ENCODE measurements at places on chromosomes 3 and 15.

DNA sequence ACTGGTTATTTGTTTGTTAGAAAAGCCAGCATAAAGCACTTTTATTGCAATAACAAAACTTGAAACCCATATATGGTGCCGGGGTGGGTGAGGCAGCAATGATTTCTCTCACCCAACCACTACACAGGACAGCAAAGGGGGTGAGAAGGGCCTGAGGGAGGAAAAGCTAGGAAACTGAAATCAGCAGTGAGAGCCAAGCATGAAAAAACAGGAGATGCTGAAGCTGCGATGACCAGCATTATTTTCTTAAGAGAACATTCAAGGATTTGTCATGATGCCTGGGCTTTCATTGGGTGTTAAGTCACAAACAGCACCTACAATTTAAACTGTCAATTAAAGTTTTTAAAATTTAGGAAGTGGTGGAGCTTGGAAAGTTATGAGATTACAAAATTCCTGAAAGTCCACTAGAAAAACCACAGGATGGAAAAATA, 11.9 kb upstream of the TM4SF4 start:
- DNase-seq: no peak

- DNase-seq: no peak
These were observed 255.7 kb upstream of the GRM7 start for GRCh38 chr3:6605227-6605626.

- no peak for DNase-seq
These were observed 263.8 kb upstream of the ATP10A start for GRCh38 chr15:26126819-26127387.

DNA sequence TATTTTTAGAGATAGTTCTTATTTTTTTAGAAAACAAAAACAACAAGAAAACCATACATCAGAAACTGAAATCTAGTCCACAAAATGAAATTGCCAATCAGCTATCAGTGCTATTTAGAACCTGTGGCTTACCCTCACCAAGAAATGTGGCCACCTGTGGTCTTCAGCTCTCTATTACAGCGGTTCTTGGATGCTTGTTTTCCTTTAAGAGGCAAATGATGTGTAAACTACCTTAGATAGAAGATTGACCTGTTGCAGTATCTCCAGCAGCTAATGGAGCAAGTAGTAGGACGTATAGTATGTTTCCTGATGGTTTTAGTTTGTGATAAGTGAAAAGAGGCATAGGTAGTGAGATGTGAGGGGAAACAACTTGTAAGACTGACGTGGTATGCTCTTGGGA, 21.2 kb downstream of the TFG start:
- DNase-seq: no peak

Data from stimulated activated CD4-positive, alpha-beta T cell treated with anti-CD3 and anti-CD28 coated beads, TNF-alpha, amount 100 ng/mL, for 4 hours (primary cell).